ENCODE measurements at places on chromosomes 16 and 17. TPM values are rescaled to one million over a fixed set of nuclear protein-coding genes. Genes with fewer than 3 reads are reported as not detected.

The MAF gene
- 0.47 TPM for total RNA-seq

The FN3K gene
- total RNA-seq = 4.0 TPM

The CBFA2T3 gene
- total RNA-seq = not detected

DNA sequence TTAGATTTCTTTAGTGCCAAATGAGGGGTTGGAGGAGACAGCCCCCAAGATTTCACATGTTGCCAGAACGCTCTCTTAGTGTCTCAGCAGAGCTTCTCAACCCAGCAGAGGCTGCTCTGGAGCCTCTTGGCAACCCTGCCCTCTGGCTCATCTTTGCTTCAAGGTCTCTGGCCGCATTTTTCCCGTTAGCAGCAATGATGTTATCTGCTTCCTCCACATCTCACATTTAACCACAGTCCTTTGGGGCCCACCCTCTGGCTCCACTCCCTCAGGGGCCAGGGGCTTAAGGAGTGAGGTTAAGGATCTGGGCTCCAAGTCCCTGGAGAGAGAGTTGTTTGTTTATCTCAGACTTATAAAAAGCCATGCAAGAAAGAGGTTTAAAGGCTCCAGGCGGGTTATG is 3.3 kb upstream of the XYLT1 start:
- DNase-seq = no peak
- H3K36me3 ChIP-seq = no peaks in the 10 kb centered on the region
- H3K27ac ChIP-seq = no peak overlapping the region
- no peaks in the 10 kb centered on the region for H3K4me1 ChIP-seq

DNA sequence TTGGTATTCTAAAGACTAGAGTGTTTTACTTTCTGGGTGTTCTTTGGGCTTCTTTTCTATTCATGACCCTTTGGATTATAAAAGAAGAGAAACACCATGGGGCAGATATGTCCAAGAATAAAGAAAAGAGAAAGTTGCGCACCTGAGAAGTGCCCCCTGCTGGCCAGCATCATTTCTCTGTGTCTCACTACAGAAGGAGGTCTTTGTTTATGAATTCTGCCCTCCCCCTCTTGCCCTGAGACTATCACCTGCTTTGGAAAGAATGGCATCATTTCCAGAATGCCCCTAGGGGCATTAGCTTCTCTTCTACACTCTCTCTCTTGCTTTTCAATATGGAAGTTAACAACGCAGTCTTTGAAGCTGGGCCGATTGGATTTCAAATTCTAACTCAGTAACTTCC is 45.0 kb downstream of the CDH13 start:
- H3K4me3 ChIP-seq = no peak overlapping the region
- no peak overlapping the region for H3K27ac ChIP-seq
- H3K36me3 ChIP-seq = peaks cover 13% of the 10 kb centered on the region
- peaks cover 6% of the 10 kb centered on the region for H3K4me1 ChIP-seq
- H3K27me3 ChIP-seq = no peaks in the 10 kb centered on the region
- DNase-seq = peak; percentile 42

DNA sequence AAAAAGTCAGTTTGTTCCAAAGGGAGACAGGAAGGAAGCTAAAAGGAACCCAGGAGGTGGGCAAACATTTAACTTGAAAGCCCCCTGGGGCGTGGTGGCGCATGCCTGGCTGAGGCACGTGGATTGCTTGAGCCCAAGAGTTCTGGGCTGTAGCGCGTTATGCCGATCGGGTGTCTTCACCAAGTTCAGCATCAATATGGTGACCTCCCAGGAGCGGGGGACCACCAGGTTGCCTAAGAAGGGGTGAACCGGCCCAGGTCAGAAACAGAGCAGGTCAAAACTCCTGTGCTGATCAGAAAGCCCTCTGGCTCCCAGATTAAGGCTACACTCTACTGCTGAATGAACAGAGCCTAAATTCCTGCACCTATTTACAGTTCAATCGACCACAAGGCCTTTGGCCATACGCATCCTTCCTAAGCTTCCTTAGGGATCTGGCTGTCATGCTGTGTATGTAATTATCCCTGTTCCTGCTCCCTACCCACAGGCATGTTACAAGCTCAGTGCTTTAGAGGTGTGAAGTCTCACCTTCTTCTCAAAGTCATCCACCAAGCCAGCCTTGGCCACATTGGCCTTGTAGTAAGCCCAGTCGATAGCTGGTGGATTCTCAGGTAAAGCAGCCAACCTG is 5.0 kb downstream of the ATP5PD start:
- DNase-seq = no peak
- H3K4me3 ChIP-seq = no peak overlapping the region

GRCh38 chr16:89358030-89359005 is 132.0 kb downstream of the ANKRD11 start:
- no peak overlapping the region for H3K27ac ChIP-seq
- H3K27me3 ChIP-seq = no peaks in the 10 kb centered on the region
- H3K36me3 ChIP-seq = peaks cover 51% of the 10 kb centered on the region
- peaks cover 31% of the 10 kb centered on the region for H3K4me1 ChIP-seq
- no peak for DNase-seq

DNA sequence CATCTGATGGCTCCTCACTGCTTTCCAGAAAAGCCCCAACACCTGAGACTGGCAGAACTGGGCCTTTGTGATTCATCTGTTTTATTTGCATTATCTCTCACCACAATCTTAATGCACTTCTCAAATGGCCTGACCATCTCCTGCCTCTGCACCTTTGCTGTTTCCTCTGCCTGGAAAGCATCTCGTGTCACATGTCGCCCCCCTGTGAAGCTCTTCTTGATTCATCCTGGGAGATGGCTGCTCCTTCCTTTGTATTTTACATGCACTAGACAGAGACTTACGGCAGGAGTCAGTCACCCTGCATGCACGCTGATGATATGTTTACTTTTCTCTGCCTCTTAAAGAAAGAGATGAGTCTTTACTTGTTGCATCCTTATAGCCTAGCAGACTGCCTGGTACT is 30.0 kb downstream of the HNF1B start:
- no peak for DNase-seq
- H3K36me3 ChIP-seq = no peaks in the 10 kb centered on the region
- H3K4me3 ChIP-seq = no peak overlapping the region
- peaks cover 14% of the 10 kb centered on the region for H3K4me1 ChIP-seq
- H3K27ac ChIP-seq = no peak overlapping the region
